Stimulated activated CD4-positive, alpha-beta T cell treated with anti-CD3 and anti-CD28 coated beads, Interleukin-1b, Interleukin-23, amount 100 ng/mL, for 1 hour (primary cell): ENCODE measurements at places on chromosomes 3 and 15.

- no peak for DNase-seq
Observed at GRCh38 chr15:35723120-35723847, 177.3 kb upstream of the DPH6 start.

- no peak for DNase-seq
Observed at GRCh38 chr3:55885721-55886120, 398.6 kb upstream of the WNT5A start.

GRCh38 chr15:85897207-85897894 lies 102.6 kb upstream of the KLHL25 start:
- no peak for DNase-seq

DNA sequence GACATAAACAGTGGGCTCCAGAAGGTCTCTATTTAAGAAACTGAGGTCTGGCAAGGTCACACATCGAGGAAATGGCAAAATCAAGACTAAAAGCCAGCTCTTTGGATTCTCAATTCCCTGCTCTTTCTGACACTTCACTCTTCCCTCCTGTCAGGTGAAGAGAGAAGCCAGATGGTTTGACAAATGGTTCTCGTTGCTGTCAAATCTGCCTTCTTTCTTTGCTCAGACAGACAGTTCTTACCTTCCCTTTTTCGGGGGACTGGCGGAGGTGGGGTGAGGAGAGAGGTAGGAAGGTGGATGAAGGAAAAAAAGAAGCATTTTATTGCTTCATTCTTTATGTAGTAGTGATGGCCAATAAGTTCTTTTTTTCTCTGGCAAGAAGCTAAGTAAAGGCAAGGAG lies 133.4 kb downstream of the LPP start:
- DNase-seq = no peak

DNA sequence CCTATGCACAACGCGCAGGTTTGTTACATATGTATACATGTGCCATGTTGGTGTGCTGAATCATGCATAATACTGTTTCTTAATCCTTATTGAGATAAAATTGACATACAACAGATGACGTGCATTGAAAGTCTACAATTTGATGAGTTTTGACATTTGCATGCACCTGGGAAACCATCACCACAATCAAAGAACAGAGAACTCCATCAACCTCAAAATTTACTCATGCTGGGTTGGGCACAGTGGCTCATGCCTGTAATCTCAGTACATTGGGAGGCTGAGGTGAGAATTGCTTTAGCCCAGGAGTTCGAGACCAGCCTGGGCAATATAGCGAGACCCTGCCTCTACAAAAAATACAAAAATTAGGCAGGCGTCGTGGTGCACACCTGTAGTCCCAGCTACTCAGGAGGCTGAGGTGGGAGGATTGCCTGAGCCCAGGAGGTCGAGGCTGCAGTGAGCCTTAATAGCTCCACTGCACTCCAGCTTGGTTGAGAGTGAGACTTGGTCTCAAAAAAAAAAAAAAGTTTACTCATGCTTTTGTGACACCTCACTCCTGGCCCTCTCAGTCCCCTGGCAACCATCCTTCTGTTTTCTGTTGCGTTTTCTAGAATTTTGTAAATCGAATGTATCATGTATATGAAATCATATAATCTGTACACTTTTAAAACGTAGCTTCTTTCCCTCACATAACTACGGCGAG lies 56.6 kb downstream of the BHLHE40 start:
- no peak for DNase-seq

- DNase-seq = no peak
Observed at GRCh38 chr15:37764733-37765191, 169.7 kb upstream of the TMCO5A start.

DNA sequence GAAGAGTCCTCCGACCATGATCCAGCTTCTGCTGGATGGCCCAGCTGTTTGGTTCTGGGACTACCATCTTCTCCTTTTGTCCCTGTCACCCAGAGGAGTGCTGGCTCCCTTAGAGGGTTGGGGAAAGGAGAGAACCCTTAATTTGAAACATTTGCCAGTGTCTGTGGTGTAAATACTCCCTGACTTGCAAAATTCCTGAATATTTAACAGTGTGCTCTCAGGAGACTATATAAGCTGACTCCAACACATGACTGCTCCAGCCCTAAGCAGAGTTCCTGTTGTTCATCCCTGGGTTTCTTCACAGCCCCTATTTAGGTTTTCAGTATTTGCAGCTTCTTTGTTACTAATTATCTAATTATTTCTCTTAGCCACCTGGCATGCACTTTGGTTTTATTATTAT lies 133.1 kb downstream of the CPNE4 start:
- no peak for DNase-seq

GRCh38 chr15:33808720-33809457 lies 159.4 kb upstream of the CHRM5 start:
- DNase-seq = no peak

DNA sequence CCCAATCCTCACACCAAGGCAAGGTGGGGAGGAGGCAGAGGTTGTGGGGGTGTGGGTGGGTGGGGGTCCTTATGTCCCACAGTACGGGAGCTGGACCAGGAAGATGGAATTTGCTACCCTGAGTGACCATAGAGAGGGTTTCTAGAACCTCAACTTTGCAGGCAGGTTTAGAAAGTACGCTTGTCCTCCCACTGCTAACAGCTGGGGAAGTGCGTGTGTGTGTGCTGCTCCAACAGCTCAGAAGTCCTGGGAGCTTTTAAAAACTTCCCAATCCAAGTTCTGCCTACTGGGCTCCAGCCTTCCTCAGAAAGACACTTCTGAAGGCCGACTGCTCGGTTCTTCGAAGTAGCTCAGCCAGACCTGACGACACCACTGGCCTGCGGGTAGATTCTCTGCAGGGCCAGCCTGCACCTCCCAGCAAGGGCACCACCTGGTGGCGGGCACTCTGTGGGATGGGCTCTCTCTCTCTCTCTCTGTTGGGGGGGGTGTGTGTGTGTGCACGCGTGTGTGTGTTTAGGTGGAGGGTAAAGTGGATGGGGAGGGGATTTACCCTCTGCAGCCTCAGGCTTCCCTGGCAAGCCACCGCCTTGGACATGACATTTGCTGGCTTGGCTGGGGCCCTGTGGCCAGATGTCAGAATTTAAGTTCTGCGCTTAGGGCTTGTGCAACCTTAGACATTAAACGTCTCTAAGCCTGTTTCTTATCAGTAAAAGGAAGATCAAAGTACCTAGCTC lies 15.6 kb downstream of the TMEM158 start:
- peak; percentile 68 for DNase-seq

DNA sequence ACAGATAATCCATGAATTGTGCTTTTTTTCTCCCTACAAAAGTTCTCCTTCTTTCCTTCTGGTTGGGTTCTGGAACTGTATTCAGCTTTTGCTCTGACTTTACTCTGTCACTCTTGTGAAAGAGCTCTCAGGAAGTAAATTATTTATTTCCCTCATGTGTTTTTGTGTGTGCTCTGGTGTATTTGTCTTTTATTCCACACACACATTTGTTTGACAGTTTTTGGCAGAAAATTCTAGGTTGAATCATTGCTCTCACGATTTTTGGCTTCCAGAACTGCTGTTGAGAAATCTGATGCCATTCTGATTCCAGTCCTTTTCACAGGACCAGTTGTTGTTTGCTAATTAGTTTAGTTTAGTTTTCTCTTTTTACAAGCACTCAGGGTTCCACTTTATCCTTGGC lies 172.8 kb downstream of the PLCH1 start:
- no peak for DNase-seq

DNA sequence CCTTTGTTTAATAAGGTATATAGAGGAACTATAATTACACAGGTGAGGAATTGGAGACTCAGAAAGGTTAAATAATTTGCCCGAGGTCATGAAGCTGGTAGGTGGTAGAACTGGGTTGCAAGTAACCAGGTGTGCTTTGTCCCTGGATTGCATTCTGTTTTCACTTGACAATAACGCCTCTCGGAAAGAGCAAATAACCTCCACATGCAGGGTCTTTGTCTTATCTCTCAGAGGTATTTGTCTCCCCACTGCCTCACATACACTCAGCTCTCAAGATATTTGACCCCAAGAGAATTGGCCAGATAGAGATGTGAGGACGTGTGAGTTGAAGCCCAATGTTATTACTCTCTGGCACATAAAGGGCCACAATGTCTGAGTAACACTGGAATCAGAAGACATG lies 320.9 kb upstream of the ONECUT1 start:
- DNase-seq = no peak

DNA sequence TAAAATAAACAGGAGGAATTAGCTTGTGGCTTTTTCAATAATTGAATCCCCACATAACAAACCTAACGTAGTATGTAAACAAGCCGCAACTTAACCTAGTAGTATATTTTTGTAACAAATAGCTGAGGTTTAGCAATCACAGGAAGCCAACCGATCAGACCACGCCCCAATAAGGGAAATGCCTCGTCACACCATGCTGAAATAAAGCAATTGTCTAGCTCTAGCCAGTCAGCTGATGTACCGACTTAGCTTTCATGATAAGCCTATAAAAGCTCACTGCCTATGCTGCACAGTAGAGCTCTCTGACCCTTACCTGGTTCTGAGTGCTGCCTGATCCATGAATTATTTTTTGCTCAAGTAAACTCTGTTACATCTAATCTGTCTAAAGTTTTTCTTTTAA lies 208.9 kb downstream of the ROBO1 start:
- DNase-seq = no peak

GRCh38 chr15:62107571-62108121 lies 40.9 kb downstream of the C2CD4A start:
- no peak for DNase-seq

GRCh38 chr3:54120657-54121413 lies 1.5 kb upstream of the CACNA2D3 start:
- no peak for DNase-seq

- DNase-seq = no peak
Observed at GRCh38 chr3:98827221-98827920, 64.2 kb downstream of the ST3GAL6 start.

GRCh38 chr3:10581251-10581650 lies 75.9 kb upstream of the ATP2B2 start:
- no peak for DNase-seq

DNA sequence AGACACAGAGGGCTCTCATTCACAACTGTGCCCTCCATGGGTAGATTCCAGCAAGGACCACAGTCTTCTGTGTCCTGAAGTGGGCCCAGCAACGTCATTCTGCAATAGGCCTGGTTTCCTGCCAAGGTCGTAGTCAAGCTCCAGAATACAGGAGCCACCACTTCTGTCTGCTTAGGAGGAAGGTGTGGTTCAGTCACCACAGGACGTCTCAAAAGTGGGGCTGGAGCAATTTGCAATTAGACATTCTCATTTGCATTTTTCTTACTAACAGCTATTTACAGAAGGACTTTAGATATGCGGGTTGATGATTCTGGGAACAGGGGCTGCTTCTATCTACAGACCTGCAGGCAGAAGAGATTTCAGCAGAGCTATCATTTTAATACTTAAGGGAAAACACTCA lies 58.7 kb upstream of the MYRIP start:
- no peak for DNase-seq

GRCh38 chr3:179436517-179436916 lies 14.8 kb downstream of the GNB4 start:
- no peak for DNase-seq

DNA sequence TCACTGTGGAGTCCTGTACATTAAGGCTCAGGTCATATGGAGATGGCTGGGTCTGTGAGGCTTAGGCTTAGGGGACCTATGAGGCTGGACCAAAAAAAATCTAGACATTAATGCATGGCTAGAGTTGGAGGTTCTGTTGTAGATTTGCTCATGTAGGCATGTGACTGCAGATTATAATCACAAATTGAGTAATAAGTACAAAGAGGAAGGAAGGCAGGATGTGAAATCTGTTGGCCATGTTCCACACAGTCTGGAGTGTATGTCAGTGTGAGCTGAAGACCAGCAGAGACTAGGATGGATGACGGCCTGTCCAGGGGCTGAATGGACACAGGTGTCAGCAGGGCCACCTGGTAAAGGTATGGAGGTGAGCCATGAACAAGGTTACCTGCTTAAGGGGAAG lies at the start of gene ST3GAL6:
ST3GAL6 (plus strand) TSS at position 265 of the 400 bp plus-strand sequence. CDS start 5,101 bp downstream, outside the sequence.
- DNase-seq = no peak

DNA sequence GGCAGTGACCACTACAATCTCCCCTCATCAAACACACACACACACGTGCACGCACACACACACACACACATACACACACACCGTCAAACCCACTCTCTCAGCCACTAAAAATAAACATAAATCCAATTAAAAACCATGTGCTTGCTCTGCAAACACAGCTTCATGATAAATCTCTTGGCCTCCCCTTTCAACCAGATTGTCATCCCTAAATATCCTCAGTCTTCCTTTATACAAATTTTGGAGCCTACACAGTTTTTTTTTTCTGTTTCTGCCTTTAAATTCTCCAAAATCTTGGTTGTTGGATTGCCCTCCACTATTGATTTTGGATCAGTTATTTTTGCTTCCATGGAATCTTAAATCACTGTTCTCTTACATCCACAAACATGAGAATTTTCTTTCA lies 245.6 kb downstream of the SATB1 start:
- DNase-seq = no peak

GRCh38 chr15:100160953-100161352 lies 180.8 kb downstream of the ADAMTS17 start:
- no peak for DNase-seq

DNA sequence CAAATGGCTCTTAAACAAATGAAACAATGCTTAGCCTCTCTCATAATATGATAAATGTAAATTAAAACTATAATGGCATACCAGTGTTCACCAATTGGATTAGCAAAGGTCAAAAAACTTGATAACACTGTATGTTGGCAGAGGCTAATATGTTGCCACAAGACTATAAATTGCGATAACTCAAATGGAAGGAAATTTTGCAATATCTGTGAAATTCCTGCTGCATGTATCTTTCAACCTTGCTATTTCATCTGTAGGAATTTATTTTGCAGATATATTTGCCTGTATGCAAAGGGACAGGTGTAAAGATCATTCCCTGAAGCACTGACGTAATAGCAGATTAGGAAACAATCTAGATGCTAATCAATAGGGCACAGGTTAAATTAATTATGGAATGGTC lies 191.4 kb upstream of the EIF1B start:
- no peak for DNase-seq

DNA sequence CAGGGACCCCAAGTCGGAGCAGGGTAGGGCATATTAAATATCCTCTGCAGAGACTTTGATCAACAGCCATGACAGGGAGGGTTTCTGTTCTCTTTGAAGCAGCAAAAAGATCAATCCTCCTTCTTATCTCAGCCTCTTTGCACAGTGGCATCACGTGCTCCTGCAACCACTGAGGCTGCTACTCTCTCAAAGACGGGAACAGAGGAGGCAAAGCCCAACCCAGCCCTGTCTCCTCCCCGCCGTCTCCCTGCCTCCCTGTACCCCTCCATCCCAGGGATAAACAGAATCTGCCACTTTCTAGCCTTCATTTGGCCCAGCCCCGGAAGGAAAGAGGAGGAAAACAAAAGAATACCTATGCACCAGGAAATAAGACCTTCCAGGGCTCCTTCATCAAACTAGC lies 7.5 kb upstream of the TBC1D21 start:
- no peak for DNase-seq
